ENCODE measurements at places on chromosomes 2 and 18.

- no peaks in the 10 kb centered on the region for H3K36me3 ChIP-seq
- no peaks in the 10 kb centered on the region for H3K4me1 ChIP-seq
- no peak for DNase-seq
- no peak overlapping the region for H3K27ac ChIP-seq
- H3K4me3 ChIP-seq = no peak overlapping the region
These were observed 14.5 kb downstream of the SLC19A3 start for GRCh38 chr2:227703280-227703732.

DNA sequence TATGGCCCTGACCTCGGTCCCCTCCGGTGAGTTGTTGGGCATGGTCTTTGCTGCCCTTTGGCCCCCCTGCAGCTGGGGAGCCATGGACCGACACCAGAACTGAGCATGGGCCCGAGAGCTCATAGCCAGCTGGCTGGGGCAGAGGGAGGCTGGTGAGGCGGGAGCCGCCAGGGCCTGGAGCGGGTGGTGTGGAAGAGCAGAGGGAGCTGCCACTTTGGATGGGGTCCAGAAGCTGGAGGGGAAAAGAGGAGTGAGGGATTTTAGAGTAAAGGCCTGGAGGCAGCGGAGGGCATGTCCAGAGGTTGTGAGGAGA lies 16.5 kb upstream of the CNNM3 start:
- H3K27me3 ChIP-seq = no peaks in the 10 kb centered on the region
- no peak overlapping the region for H3K27ac ChIP-seq
- DNase-seq = no peak
- H3K4me3 ChIP-seq = no peak overlapping the region
- H3K36me3 ChIP-seq = peaks cover 47% of the 10 kb centered on the region
- H3K4me1 ChIP-seq = no peaks in the 10 kb centered on the region

DNA sequence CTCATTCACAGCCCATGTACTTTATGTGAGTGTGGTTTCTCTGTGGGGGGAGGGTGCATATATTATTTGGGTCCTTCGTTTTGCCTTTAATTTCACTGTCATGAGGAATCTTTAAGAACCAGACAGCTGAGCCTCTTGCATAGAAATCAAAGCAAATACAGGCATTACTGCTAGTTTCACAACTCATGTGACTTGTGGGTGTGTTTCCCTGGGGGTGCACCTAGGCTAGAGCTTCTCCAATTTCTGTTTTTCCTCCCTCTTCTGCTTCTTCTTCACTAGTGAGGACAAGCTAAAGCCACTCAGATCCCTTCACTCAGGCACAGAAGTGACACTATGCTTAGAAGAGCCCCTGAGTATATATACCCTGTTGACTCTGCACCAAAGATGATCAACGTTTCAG lies 131.4 kb downstream of the ACOXL start:
- H3K27ac ChIP-seq = peak overlapping the region; percentile 32
- no peak for DNase-seq
- H3K27me3 ChIP-seq = no peaks in the 10 kb centered on the region

DNA sequence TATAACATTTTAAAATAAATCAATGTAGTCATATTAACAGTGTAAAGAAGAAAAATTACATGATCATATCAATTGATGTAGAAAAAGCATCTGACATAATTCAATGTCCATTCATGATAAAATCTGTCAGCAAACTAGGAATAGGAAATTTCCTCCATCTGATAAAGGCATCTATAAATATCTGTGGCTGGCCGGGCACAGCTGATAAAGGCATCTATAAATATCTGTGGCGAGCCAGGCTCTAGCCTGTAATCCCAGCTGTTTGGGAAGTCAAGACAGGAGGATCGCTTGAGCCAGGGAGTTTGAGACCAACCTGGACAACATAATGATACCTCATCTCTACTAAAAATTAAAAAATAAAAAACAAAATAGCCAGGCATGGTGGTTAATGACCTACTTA lies 18.1 kb upstream of the RANBP2 start:
- H3K4me1 ChIP-seq = peaks cover 13% of the 10 kb centered on the region
- no peak overlapping the region for H3K27ac ChIP-seq
- no peak overlapping the region for H3K4me3 ChIP-seq
- H3K36me3 ChIP-seq = no peaks in the 10 kb centered on the region

GRCh38 chr18:76710646-76711520 lies 111.5 kb upstream of the ZNF236 start:
- H3K27ac ChIP-seq = no peak overlapping the region
- H3K4me1 ChIP-seq = peaks cover 3% of the 10 kb centered on the region
- no peaks in the 10 kb centered on the region for H3K36me3 ChIP-seq
- no peaks in the 10 kb centered on the region for H3K27me3 ChIP-seq
- no peak overlapping the region for H3K4me3 ChIP-seq

- H3K27ac ChIP-seq = no peak overlapping the region
- H3K36me3 ChIP-seq = no peaks in the 10 kb centered on the region
- no peak overlapping the region for H3K4me3 ChIP-seq
- H3K27me3 ChIP-seq = no peaks in the 10 kb centered on the region
These were observed 18.9 kb upstream of the CD8A start for GRCh38 chr2:86809481-86810121.

DNA sequence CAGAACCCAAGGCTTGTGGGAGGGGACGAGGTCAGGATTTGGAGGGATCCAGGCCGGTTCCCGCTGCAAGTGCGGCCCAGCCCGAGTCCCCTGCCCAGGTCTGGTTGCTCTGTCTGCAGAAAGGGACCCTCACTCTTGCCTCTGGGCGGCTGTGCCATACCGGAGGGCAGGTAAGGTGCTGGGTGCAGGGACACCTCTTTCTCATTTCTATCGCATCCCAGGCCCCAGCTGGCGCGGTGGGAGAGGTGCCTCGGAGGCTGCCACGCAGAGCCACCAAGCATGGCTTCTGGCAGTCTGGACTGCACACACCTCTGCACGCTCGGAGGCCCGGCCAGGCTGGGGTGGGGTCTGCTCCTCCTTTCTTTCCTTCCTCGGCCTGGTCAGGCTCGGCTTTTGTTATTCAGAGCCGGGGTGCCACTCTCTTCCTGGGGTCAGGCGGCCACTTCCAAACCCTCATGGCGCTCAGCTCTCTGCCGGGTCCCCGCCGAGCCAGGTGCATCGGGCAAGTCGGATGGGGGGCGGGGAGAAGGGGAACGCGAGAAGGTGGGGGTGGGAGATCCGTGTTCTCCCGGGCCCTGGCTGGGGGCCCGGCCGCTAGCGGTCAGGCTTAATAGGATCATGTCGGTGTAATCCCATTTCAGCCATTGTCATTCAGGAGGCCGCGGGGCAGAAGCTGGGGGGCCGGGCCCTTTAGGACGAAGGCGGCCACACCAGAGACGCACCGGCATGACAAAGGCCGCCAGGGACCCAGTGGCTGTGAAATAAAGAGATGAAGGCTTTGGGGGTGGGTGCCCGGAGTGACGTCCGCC lies 9.0 kb downstream of the GBX2 start:
- H3K4me3 ChIP-seq = no peak overlapping the region
- no peak for DNase-seq
- no peak overlapping the region for H3K27ac ChIP-seq
- H3K27me3 ChIP-seq = no peaks in the 10 kb centered on the region
- no peaks in the 10 kb centered on the region for H3K4me1 ChIP-seq

DNA sequence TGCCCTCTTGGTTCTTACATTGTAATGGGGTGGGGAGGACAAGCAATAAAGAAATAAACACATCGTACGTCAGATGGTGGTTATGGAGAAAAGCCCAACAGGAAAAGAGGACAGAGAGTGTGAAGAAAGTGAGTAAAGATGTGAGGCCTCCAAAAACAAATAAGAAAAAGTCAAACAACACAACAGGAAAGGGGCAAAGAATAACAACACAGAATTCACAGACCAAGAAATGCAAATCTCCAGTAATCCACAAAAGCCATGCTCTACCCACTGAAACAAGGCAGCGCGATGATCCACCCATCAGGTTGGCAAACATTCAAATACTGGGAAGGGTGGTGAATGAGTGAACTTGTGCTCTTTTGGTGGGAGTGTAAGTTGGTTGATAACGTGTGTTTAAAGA lies 16.7 kb upstream of the DUSP2 start:
- H3K4me1 ChIP-seq = peaks cover 40% of the 10 kb centered on the region
- H3K27me3 ChIP-seq = no peaks in the 10 kb centered on the region
- H3K4me3 ChIP-seq = no peak overlapping the region
- DNase-seq = no peak
- H3K36me3 ChIP-seq = no peaks in the 10 kb centered on the region
- H3K27ac ChIP-seq = no peak overlapping the region

GRCh38 chr2:157172239-157172638 lies 85.3 kb upstream of the GALNT5 start:
- peaks cover 13% of the 10 kb centered on the region for H3K4me1 ChIP-seq
- DNase-seq = no peak
- H3K27ac ChIP-seq = no peak overlapping the region
- no peak overlapping the region for H3K4me3 ChIP-seq
- no peaks in the 10 kb centered on the region for H3K36me3 ChIP-seq

DNA sequence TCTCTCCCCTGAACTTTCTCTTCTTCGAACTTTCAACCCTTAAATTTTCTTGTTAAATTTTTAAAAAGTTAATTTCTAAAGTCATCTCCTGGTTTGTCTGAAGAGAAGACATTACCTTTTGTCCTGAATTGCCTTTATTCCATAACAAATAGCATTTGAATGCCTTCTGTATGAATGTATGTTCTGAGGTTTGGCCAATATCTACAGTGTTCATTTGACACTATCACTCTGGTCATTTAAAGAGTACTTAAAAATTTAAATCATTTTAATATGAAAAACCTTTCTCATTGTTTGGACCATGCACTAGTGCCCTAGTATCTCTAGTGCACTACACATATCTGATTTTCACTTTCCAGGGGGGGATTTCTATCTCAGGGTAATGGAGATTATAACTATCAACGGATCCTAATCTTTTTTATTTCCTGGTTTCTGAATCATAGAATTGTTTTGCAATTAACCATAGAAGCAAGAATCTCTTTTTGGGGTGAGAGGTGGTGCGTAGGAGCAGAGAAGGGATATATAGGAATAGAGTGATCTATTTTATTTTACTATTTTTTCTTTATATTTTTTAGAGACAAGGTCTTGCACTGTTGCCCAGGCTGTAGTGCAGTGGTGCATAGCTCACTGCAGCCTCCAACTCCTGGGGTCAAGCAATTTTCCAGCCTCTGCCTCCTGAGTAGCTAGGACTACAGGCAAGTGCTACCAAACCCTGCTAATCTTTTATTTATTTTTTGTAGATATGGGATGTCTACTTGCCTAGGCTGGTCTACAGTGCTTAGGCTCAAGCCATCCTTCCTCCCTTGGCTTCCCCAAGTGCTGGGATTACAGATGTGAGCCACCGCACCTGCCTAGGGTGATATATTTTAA lies 25.5 kb downstream of the TANC1 start:
- H3K27ac ChIP-seq = no peak overlapping the region
- DNase-seq = no peak
- H3K4me3 ChIP-seq = no peak overlapping the region
- H3K4me1 ChIP-seq = peaks cover 6% of the 10 kb centered on the region
- no peaks in the 10 kb centered on the region for H3K36me3 ChIP-seq

DNA sequence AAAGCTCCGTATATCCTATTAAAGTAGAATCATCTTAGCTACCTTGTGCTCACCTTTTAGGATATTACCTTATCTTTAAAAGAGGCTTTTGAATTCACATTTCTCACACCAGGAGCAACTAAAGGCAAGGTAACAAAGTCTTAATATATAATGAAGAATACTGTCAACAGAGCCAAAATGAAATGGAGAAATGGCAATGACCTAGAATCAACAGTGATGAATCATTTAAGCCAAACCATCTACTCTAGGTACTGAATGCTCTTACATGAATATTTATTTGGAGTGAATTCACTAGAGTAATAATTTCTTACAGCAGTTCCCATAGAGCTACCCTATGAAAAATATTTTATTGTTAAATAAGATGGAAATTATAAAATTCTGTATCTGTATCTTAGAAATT lies 421.0 kb downstream of the RND3 start:
- no peaks in the 10 kb centered on the region for H3K4me1 ChIP-seq
- no peak for DNase-seq
- H3K27ac ChIP-seq = no peak overlapping the region
- H3K4me3 ChIP-seq = no peak overlapping the region
- no peaks in the 10 kb centered on the region for H3K36me3 ChIP-seq

GRCh38 chr18:23719634-23720201 lies 30.5 kb downstream of the LAMA3 start:
- DNase-seq = no peak
- no peak overlapping the region for H3K4me3 ChIP-seq
- no peak overlapping the region for H3K27ac ChIP-seq
- no peaks in the 10 kb centered on the region for H3K4me1 ChIP-seq

DNA sequence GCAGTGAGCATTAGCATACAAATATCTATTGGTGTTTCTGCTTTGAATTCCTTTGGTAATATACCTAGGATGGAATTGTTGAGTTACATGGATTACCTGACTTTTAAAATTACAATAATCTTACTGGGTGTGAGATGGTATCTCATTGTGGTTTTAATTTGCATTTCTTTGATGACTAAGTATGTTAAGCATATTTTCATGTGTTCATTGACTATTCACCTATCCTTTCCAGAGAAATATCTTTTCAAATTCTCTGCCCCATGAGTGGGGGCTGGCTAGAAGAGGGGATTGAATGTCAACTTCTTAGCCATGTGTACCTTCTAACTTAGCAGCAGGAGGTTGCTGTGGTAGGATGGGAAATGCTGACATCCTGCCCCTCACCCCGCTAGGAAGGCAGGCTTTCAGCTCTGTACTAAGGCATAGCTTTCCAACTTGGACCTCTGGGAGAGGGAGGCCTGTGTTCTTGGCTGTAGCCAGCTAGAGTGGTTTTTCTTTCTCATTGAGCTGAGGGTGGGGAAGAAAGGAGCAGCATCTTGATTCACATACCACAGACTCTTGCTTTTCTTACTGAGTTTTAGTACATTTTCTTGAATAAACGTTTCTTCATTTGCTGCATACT lies 63.3 kb upstream of the TTC27 start:
- H3K27ac ChIP-seq = no peak overlapping the region
- H3K4me3 ChIP-seq = no peak overlapping the region
- H3K27me3 ChIP-seq = no peaks in the 10 kb centered on the region

- DNase-seq = no peak
- no peaks in the 10 kb centered on the region for H3K36me3 ChIP-seq
- H3K27me3 ChIP-seq = no peaks in the 10 kb centered on the region
- H3K4me3 ChIP-seq = no peak overlapping the region
- H3K4me1 ChIP-seq = no peaks in the 10 kb centered on the region
These were observed 16.7 kb downstream of the HOXD1 start for GRCh38 chr2:176205126-176205525.

DNA sequence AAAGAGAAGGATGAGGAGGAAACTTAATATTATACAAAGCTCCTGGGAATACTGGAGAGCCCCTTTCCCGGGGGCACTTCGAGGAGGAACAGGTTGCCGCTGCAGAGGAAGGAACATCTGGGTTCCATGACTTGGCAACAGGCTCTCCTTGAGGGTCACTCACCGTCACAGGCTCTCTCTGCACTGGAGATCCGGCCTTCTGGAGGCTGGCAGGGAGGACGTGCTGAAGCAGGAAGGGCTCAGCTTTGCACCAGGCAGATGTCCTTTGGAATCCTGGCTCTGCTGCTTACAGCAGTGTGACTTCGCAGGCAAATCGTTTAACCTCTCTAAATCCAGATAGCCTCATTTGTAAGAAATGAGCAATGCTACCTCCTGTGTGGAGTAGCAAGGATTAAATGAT lies 2.9 kb upstream of the DPYSL5 start:
- peaks cover 3% of the 10 kb centered on the region for H3K4me1 ChIP-seq
- H3K4me3 ChIP-seq = no peak overlapping the region
- no peak for DNase-seq

GRCh38 chr2:197092431-197092830 lies 165.9 kb upstream of the PGAP1 start:
- H3K27ac ChIP-seq = no peak overlapping the region
- no peak overlapping the region for H3K4me3 ChIP-seq
- no peaks in the 10 kb centered on the region for H3K36me3 ChIP-seq
- DNase-seq = no peak
- H3K27me3 ChIP-seq = no peaks in the 10 kb centered on the region

Data from DND-41 (cell line).